ENCODE measurements at places on chromosomes 3 and 15.
A peak's percentile ranks its signal among the peaks of the same experiment; 100 is the strongest.

DNA sequence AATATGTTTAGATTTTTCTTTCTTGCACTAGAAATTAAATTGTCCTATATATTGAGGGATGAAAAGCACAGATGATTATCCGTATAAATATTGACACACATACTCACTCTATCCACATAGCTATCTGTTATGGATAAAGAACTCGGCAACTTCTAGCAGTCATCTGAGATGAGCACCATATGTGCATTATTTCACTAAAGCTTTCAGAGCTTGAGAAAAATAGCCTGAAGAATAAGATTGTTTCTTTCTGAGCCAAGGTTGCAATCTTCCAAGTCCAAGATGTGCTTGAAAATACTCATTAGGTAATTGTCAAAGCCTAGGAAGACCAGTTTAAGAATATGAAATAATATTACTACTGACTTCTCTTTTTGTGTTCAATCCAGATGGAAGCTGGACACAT, 40.5 kb downstream of the COL8A1 start:
- no peak for DNase-seq

DNA sequence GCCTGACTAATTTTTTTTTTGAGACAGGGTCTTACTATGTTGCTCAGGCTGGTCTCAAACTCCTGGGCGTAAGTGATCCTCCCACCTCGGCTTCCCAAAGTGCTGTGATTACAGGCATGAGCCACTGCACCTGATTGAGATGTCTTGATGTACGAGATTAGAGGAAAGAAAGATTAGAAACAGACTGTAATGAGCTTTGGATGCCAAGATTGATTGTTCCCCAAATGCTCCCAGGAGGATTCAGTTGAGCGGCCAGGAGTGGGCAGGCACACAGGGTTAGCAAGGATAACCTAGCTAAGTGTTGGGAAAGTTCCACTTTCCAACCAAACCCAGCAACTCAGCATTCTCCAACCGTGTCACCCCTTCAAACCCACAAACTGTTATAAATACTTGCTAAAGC, 63.7 kb downstream of the SRGAP3 start:
- DNase-seq: no peak

DNA sequence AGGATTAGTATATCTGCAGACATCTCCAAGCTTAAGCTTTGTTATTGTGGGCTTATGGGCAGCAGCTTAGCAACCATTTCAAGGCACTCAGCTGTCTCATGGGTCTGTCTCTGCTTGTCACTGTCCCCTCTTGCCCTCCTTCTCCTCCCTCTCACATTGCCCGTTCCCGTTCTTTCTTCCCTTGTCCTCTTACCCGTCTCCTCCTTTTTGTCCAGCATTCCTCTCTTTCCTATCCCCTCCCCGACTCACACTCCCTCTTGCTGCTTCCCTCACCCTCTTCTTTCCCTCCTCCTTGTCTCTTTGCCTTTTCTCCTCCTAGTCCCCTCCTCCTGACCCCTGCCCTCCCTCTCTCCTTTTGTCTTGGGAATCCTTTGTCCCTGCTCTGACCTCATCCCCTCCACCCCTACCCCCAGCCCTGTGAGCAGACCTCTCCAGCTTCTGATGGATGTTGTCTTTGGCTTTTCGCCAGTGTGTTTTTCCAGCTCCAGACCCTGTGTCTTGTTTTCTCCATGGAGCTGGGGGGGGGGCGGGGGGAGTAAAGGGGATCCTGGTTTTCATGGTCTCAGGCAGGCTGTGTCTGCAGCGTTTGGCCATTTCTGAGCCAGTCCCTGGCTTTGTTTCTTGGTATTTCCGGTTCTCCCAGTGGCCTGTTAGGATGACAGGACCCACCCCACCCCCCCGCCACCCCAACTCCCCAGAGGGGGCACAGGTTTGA, 47.9 kb upstream of the TRAK1 start:
- peak; percentile 55 for DNase-seq

DNA sequence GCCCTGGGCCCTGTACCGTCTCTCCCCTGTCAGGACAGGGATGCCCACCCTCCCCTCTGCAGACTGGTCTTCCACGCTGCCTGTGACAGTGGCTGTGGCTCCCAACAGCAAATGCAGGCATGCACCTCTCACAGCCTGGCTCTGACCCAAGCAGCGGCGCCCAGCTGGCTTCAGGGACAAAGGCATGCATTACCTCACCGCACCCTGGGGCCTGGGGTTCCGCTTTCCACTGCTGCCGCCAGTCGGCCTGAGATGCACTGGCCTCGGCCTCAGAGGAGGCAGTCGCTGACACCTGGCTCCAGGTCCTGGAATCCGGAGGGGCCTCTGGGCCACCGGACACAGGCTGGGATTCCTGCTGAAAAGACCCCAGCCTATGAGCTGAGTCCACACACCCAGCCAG, 70.3 kb downstream of the SCN5A start:
- no peak for DNase-seq

- no peak for DNase-seq
Measured at GRCh38 chr15:65208647-65209046, 2.6 kb downstream of the CILP start.

DNA sequence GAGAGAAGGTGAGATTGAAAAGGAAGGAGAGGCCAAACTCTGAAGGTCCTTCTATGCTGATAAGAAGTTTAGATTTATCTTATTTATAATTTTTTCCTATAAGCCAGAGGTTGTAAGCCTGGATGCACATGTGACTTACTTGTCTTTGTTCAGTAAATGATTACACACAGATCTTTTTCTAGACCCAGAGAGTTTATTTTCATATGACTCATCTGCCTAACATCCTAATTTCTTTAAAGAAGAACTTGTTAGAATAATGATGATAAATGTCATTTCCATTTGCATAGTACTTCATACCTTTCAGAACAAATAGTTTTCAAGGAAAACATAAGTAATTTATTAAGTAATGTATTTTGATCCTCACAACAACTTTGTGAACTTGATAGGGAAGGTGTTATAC, 434.8 kb upstream of the DPH6 start:
- no peak for DNase-seq

DNA sequence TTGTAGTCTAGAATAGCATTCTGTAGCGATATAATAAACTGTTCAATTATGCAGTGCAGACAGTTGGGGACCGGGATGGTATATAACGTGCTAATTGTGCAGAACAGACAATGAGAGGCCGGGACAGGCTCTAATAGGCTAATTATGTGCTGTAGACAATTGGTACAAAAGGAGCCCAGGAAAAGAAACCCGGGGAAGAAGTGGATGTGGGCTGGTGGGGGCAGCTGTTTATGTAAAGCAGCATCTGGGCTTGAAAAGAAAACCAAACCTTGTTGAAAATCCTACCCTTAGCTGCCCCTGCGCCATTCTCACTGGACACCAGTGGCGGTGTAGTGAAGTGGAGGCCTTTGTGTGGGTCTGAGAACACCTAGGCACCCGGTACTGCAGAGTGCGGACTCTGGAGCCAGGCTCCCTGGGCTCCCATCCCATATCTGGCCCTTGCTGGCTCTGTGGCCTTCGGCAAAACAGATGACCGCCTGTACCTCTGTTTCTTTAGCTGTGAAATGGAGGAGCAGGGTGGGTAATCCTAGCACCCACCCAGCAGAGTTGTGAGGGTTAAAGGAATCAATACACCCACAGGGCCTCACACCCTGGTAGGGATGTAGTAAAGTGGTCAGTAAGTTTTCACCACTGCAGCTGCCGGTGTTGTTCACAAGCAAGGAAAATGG, 51.5 kb downstream of the CMTM6 start:
- no peak for DNase-seq

GRCh38 chr15:64131547-64131946, 20.0 kb upstream of the SNX22 start:
- no peak for DNase-seq

- DNase-seq: no peak
Measured at GRCh38 chr3:72520690-72521308, 327.4 kb downstream of the SHQ1 start.

- no peak for DNase-seq
Measured at GRCh38 chr15:81087066-81087465, 47.0 kb upstream of the CFAP161 start.

GRCh38 chr3:189710620-189711402, 79.6 kb downstream of the TP63 start:
- no peak for DNase-seq

Data from HEK293T (cell line).